ENCODE measurements at places on chromosomes 6 and 20.

DNA sequence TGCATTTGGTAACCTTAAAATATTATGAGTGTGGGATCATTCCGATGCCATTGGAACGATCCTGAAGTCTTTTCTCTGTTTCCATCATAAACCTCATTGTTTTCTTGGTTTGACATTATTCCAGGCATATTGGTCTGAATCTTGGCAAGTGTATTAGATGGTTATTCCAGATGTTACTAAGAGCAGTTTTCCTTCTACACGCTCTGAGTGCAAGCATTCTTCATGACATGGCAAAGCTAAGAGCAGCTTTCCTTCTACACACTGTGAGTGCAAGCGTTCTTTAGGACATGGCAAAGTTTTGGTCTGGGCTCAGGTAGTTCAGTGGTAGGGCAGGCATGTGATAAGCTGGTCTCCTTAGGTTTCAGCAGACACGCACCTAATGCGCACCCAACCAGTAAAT, 53.0 kb downstream of the SMOC2 start:
- no peaks in the 10 kb centered on the region for H3K4me1 ChIP-seq
- H3K27me3 ChIP-seq = no peaks in the 10 kb centered on the region
- no peak overlapping the region for H3K4me3 ChIP-seq
- no peak overlapping the region for H3K27ac ChIP-seq
- H3K36me3 ChIP-seq = no peaks in the 10 kb centered on the region

GRCh38 chr6:47844881-47845280, 63.0 kb downstream of the OPN5 start:
- no peaks in the 10 kb centered on the region for H3K36me3 ChIP-seq
- no peak overlapping the region for H3K4me3 ChIP-seq
- H3K4me1 ChIP-seq = no peaks in the 10 kb centered on the region
- no peak for DNase-seq

GRCh38 chr6:165585060-165585459, 78.0 kb downstream of the PDE10A start:
- H3K36me3 ChIP-seq = no peaks in the 10 kb centered on the region
- no peaks in the 10 kb centered on the region for H3K27me3 ChIP-seq
- no peak overlapping the region for H3K4me3 ChIP-seq
- H3K27ac ChIP-seq = no peak overlapping the region
- no peaks in the 10 kb centered on the region for H3K4me1 ChIP-seq

DNA sequence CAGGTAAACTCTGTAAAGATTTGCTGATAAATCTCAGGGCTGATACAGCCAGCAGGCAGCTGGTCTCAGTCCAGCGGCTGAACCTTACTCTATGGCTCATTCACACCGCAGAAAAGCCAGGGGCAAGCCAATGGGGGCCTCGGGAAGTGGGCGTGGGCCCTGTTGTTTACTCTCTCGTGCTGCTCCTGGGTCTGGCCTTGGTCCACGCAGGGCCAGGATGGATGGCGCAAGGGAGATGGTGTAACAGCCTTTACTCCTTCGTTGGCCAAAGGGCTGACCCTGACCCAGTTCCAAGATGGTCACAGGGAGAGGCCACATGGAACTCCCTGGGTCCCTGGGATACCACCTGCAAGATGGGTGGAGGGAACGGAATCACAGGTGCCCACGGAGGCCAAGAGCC, 16.2 kb downstream of the KCNK17 start:
- H3K36me3 ChIP-seq = no peaks in the 10 kb centered on the region
- DNase-seq = no peak
- no peak overlapping the region for H3K27ac ChIP-seq
- no peaks in the 10 kb centered on the region for H3K27me3 ChIP-seq

DNA sequence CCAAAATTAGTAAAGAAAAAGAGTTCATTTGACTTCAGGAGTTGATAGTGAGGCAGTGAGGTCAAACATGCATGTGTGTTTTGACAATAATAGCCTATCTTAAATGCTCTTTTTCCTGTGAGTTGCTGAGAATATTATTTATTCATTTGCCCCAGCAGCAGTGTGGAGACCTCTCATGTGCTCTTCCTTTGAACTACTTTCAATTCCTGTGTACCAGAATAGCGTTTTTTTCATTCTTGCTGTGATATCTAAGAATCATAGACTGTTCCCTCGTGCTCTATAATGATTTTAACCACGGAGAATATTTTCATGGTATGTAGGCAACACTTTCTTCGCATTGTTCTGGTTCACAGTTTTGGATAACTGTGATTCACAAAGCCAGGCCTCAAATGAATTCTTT, 5.2 kb downstream of the CDYL start:
- no peaks in the 10 kb centered on the region for H3K27me3 ChIP-seq
- H3K36me3 ChIP-seq = peaks cover 33% of the 10 kb centered on the region
- H3K4me3 ChIP-seq = no peak overlapping the region
- DNase-seq = no peak
- peaks cover 40% of the 10 kb centered on the region for H3K4me1 ChIP-seq
